Activated CD4-positive, alpha-beta T cell treated with anti-CD3 and anti-CD28 coated beads, Interleukin-2, amount 50 U/mL, for 4 hours (primary cell): ENCODE measurements at places on chromosomes 3 and 15.
A peak's percentile ranks its signal among the peaks of the same experiment; 100 is the strongest.

DNA sequence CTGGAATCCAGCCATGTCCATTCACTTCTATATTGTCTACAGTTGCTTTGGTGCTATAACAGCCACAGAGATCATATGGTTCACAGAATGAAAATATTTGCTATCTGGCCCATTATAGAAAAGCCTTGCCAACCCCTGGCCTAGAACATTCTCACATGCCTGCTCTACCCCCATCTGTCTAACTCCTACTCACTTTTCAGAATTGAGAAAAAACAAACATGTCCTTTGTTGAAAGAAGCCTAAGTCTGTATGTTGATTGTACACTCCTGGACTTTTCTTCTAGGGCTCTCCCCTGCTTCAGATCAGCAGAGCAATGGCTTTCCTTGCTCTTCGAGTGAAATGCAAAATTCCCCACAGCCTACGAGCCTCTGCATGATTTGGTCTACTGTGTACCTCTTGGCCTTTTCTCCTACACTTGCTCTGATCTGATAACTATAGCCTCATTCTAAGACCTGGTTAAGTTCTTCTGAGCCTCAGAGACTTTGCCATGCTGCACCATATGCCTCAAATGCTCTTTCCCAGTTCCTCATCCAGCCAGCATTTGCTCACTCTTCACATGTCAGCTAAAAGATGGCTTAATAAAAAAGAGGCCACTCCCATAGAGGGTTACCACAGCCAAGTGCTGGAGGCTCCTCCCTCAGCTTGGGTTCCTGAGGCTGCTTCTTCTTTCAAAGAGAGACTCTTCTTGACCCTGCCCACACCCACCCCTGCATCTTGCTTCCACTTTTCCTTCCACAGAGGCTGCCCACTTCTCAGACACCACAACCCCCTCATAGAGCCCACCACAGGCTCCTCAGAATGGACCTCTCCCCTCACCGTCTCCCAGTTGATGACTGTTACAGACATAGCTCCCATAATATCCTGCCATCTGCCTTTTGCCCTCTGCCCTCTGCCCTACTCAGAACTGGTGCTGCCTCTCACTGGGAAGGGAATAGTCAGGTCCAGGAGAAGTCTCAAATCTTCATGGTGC lies 22.9 kb upstream of the DCLK3 start:
- no peak for DNase-seq

- DNase-seq = no peak
These were observed 71.4 kb upstream of the PCSK6 start for GRCh38 chr15:101560722-101561583.

DNA sequence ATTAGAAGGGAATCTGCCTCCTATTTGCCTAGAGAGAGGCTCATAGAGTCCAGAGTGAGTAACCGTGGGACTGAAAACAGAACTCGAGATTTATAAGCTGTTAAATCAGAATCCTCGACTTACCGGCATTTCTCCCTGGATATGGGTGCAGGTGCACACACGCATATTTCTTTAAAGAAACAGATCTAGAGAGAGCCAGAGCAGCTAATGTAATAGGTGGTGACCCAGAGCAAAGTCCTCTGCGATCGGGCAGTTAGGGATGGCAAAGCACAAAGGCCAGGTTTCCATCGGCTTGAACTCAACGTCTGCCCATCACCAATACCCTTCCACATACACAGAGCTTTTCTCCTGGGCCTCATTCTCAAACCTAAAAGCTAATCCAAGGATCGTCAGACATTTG lies 13.8 kb downstream of the RNF168 start:
- DNase-seq = no peak

DNA sequence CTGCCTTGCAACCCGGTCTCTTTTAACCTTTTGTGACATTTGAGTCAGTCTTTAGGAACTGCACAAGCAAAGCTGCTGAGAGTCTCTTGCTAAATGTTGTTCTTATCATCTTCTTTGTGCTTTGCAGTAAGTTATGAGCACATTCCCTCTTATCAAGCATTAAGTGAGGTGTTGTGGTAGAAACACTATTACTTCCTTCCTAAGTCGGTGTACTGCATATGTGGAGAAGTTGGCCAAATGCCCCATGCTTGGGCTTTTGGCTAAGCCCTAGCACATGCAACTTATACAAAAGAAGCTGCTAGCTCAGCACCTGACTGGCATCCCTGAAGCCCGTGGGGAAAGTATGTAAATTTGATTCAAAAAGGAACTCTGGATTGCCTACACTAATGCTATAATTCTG lies 136.5 kb upstream of the RBMS3 start:
- DNase-seq = no peak

DNA sequence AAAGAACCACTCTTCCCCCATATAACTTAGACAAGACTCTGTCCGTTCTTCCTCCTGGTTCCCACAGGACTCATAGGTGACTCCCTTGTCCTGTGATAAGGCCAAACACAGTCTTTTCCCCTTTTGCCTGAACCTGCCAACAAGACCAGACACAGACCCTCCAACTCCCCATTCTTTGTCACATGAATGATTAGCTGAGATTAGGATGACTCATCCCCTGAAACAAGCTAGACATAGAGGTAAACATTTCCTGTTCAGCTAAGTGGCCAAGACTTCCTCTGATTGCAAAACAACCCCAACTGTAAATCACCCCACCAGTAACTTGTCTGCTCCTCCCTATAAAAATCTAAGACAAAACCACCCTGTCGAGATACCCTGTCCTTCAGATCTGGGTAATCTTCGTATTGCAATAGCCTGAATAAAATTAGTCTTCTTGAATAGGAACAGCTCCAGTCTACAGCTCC lies 11.4 kb upstream of the HTR3E start:
- no peak for DNase-seq

DNA sequence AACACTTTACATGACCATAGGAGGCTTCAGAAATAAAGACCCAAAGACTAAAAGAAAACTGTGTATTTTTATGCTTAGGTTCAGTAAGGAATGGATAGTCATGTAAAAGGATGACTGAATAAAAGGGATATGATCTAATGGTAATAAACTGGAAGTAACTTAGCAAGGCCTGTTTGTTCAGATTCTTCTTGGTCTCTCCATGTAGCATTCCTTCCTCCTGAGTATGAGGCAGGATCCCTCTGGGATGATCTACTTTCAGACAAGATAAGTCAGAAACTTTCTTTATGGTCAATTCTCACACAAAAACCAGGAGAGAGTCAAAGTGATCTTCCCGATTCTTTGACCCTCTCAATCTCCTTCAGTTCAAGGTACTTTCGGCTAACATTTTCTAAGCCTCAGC lies 340.8 kb upstream of the DCBLD2 start:
- no peak for DNase-seq

GRCh38 chr3:196193736-196194541 lies 17.3 kb downstream of the ZDHHC19 start:
- no peak for DNase-seq

GRCh38 chr3:127652246-127652995 lies 20.3 kb upstream of the ABTB1 start:
- no peak for DNase-seq

GRCh38 chr15:45199136-45199810 lies 11.5 kb upstream of the SHF start:
- DNase-seq = no peak

- DNase-seq = no peak
These were observed 19.5 kb upstream of the TIMP4 start for GRCh38 chr3:12178091-12178820.

- peak; percentile 67 for DNase-seq
These were observed 53.2 kb upstream of the SRGAP3 start for GRCh38 chr3:9302425-9303181.

GRCh38 chr3:9102240-9102981 lies 139.1 kb upstream of the RAD18 start:
- no peak for DNase-seq

DNA sequence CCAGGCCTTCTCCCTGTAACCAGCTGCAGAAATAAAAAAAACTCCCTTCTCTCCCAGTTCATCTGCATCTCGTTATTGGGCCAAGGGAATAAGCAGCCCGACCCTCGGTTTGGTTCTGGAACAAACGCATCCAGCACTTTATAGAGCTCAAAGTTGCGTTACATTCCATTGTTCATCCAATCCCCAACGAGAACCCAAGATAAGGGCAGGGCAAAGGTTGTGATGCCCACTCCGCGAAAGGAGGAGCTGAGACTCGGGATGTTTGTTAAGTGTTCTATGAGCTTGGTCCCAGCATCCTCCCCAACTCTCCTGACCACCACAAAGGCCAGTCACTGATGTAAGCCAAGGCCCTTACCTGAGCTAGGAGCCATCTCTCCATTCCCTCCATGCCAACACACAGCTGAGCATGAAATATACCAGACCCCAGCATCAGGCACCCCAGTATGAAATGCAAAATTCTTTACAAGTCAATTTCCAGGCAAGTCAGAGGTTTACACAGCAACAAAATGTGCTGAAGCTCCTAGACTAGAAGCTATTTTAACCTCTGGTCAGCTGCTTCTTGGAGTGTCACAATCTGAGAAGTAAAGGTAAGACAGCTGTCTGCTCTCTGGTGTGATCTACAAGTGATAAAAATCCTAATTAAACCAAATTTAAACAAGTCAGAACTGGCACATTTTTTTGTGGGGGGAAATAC lies 17.9 kb downstream of the CCDC12 start:
- DNase-seq = no peak

DNA sequence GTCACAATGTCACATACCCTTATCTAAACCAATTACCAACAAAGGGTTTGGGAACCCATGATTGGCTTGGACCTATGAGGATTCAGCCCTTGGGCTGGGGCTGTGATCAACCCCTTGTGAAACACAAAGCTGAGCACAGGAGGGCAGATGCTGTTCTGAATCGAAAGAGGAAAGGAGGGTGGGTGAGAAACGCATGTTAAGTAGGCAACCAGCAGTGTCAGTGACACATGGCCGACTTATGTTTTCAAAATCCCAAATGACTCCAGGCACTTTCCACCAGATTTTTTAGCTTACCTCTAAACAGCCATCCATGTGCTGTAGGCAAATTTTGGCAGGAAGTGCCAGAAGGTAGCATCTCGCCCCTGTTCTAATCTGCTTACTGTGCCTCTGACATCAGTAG lies 34.1 kb upstream of the KLHL25 start:
- no peak for DNase-seq

- no peak for DNase-seq
These were observed 52.3 kb downstream of the THSD4 start for GRCh38 chr15:71167445-71168165.

DNA sequence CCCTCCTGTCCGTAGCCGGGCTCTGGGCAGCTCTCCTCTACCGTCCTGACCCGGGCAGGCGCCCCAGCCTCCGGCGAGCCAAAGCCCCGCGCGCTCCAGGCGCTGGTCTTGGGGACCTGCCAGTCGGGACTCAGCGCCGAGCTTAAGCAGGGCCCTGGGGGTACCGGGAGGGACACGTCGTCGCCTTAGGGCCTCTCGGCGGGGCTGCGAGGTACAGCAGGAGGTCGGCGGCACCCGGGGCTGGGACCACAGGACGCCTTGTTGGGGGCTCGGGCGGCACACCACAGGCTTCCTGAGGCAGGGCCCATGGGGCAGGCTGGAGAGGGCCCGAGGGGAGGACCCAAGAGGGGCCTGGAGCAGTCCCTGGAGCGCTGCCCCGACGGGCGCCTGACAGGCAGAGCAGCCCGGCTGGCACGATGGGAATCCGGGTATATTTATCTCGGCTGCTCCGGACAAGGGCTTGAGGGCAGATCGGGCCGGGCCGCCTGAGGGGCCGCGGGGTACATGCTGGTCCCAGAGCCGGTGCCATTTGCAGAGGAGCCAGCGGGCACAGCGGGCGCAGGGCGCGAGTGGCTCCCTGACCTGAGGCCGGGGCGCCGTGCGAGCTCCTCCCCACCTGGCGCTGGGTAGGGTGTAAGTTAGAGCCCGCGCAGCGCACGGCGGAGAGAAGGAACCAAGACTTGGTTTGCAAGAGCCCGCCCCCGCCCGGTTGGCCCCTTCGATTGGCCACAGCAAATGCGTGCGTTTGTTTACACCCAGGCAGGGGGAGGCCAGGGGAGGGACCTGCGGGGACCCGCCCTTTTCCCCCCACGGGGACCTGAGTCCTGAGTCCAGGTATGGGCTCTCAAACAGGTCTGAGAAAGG lies 574 bp downstream of the SLC38A3 start:
- DNase-seq = no peak

DNA sequence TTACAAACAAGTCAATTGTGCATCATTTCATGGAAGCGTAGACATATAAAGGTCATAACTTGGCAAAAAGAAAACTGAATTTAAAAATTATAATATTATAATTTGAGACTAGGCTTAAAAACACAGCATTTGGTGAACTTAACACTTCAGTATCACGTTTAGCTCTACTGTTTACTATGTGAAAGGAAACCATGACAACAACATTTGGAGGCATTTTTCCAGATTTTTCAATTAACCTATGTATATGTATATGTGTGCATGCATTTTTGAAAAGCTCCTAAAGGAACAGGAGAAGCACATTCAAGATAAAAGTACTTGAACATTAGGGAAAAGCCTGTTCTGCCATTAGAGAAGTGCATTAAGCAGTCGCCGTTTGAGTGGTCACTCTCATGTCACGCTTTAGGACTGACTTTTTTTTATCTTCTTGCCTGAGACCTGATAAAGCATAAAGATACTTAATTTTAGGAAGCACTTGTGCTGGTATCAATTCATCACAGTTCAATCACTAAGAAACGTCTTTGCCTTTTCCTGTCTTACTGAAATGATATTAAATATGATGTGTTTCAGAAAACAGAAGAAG lies 156.0 kb downstream of the NAALADL2 start:
- no peak for DNase-seq

- DNase-seq = no peak
These were observed 482.4 kb upstream of the DPPA4 start for GRCh38 chr3:109819734-109820133.
